Left ventricle myocardium inferior (tissue), 1 donor: ENCODE measurements at places on chromosomes 6 and 20. TPM values are rescaled to one million over a fixed set of nuclear protein-coding genes. Genes with fewer than 3 reads are reported as not detected.
A peak's percentile ranks its signal among the peaks of the same experiment; 100 is the strongest.

GRCh38 chr20:16111852-16112412 is 461.3 kb downstream of the KIF16B start:
- DNase-seq: no peak

- no peak for DNase-seq
These were observed 185.3 kb upstream of the AGPAT4 start for GRCh38 chr6:161459008-161459615.

- no peak for DNase-seq
These were observed 1.1 kb upstream of the ENTPD6 start for GRCh38 chr20:25194333-25194972.

DNA sequence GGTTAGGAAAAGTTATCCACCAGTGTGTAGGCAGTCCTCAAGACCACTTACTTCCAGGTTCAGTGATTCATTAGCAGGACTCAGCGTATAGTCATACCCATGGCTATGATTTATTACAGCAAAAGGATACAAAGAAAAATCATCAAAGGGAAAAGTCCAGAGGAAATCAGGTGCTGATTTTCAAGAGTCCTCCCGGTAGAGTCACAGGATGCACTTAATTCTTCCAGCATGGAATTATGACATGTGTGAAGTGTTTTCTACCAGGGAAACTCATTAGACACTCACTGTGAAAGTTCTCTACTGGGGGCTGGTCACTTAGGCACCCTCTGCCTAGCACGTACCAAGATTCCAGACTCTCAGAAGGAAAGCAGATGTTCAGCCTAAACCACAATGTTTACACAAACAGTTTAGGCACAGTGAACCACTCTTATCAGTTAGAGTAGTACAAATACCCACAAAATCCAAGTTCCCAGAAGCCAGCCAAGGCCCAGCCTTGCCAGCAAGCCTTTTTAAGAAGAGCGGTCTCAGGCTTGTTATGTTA is 10.2 kb downstream of the WFDC3 start:
- no peak for DNase-seq

- DNase-seq: no peak
These were observed 128.4 kb downstream of the KLHL32 start for GRCh38 chr6:97052896-97053295.

- DNase-seq: no peak
These were observed 12.5 kb downstream of the GZF1 start for GRCh38 chr20:23374441-23374840.

- peak; percentile 22 for DNase-seq
These were observed 238.1 kb downstream of the RNGTT start for GRCh38 chr6:88725111-88725975.

- DNase-seq: no peak
These were observed 37.7 kb downstream of the FOXO3 start for GRCh38 chr6:108598305-108598863.

DNA sequence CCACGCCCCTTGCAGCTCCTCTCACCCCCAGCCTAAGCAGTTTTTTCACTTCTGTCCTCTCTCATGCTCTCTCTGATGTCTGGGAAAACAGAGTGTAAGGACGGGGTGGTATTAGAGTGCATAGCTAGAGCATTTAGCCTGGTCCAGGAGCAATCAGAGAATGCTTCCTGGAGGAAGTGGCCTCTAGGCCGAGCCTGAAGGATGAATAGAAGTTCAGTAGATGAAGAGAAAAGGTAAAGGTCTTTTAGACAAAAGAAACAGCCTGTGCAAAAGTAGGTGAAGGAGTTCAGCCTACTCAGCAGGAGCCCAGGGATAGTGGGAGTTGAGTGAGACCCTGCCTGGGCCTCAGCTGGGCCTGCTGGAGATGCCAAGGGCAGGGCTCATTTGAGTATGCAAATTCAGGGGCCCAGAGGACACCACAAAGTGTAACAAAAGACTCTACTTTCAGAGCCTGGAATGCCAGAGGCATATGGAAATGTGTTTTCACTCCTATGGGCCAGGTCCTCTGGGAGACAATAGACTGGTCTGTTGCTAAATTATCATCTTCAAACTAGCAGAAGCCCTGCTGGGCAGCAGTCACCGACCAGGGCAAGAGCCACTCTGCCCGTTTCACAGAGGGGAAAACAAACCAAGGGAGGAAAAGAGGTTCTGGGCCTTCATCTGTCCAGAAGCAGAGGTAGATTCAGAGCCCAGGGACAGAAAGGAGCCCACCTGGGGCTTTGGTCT is 19.7 kb upstream of the TM9SF4 start:
- DNase-seq: no peak

DNA sequence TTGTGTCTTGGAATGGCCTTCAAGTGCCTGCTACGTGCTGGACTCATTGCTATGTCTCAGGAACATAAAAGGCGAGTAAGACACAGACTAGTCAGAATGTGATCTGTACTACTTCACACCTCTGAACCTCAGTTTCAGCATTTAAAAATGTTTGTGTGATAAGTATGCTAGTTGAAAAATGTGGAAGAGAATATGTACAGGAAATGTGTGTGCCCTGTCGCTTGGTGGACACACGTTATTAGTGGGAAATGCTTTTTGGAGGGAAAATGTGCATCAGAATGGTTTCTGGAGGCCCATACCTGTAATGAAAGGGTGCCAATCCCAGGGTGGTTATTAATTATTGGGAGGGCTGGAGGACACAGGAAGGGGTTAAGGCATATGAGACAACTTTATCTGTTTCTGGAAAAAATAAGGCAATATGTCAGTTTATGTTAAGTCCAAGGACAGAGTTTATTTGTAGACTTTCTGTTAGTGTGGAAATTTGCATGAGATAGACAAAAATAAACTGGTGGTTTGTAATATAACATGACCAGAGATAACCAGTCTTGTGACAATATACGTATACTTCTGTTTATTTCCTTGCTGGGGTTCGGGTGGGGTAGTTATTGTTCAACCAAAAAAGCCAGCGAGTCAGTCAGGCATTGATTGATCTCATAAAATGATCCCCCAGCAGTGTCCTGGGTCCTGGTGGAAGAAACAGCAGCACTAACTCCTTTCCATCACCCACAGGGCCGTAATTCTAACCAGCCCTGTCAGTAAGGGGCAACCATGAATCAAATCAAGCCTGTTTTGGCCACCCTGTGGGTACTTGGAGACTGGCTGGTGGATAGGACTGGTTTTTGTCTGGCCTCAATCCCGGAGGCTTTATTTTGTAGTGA is 117.9 kb downstream of the JARID2 start:
- no peak for DNase-seq

DNA sequence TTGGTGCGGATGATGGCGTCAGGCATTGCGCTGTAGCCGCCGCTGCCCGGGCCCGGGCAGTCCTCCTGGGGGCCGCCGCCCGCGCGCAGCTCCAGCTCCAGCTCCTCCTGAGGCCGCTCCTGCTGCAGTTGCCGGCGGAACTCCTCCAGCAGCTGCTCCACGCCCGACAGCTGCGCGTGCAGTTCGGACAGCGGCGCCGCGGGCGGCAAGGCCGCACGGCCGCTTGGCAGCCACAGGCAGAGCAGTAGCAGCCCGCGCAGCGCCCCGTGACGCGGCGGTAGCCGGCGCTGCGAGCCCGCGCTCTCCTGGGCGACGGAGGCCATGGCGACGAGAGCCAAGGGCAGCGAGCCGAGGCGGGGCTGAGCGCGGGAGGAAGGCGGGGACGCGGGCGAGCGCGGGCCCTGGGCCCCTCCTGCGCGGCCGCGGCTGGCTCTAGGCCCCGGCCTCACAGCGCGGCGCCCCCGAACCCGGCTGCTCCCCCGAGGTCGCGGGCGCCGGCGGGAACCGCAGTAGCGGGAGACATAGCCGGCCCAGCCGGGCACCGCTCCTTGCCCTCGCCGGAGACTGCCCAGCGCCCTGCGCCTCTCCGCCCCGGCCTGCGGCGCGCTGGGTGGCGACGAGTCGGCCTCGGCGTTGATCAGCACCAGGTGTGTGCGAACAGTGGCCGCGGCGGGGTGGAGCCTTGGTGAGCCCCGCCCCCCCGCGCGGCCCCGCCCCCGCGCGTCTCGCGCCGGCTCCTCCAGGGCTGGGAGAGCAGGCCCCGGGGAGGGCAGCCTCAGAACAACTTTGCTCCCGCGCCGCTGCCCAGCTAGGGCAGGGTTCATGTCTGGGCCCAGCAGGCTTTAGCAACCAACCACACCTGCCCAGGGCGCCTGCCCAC is at the start of gene LRP11:
Gene LRP11 (minus strand): TSS at position 662 of the 880 bp plus-strand sequence. CDS start 339 bp downstream, at position 323.
- peak; percentile 82 for DNase-seq

DNA sequence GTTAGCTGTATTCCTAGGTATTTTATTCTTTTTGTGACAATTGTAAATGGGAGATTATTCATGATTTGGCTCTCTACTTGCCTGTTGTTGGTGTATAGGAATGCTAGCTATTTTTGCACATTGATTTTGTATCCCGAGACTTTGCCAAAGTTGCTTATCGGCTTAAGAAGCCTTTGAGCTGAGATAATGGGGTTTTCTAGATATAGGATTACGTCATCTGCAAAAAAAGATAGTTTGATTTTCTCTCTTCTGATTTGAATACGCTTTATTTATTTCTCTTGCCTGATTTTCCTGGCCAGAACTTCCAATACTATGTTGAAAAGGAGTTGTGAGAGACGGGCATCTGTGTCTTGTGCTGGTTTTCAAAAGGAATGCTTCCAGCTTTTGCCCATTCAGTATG is 163.2 kb upstream of the UST start:
- no peak for DNase-seq

DNA sequence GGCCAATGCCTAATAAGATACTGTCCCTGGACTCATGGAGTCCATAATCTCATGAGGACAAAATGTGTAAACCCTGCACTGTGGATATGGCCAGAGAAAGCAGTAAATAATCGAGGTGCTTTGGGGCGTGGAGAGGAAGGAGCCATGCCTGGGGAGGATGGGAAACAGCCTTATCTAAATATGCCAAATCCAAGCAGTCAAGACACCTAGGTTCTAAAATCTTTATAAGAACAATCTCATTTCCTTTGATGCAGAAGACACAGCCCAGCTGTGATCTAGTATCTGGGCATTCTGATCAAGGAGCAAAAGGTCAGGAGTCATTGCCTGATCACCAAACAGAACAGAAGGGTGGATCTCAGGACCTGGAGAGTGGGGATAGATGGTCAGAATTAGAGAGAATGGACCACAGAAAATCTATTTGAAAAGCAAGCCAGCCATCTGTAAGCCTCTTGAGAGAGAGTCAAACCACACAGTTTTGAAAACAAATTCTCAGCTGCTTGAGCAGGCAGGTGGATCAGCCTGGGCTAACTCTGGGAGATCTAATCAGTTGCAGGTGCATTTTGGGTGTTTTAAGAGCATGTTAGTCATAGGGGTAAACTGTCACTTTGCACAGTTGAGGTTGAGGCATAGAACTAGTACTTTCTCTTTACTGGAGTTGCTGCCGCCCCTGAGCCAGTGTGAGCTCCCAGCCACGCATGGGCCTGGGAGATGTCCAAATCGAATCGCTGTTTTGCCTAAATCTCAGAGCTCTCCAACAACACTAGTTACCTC is 130.8 kb upstream of the TNFAIP3 start:
- DNase-seq: no peak

- DNase-seq: no peak
These were observed 64.4 kb downstream of the UBE2V1 start for GRCh38 chr20:50048420-50049166.

DNA sequence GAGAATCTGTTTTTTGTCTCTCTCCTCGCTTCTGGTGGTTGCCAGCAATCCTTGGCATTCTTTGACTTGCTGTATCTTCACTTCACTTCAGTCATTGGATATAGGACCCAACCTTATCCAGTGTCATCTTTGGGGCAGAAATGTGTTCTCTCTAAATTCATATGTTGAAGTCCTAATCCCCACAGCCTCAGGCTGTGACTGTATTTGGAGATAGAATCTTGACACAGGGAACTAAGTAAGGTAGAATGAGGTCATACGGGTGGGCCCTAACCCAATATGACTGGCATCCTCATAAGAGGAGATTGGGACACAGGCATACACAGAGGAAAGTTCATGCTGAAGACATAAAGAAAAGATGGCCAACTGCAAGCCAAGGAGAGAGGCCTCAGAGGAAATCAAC is 51.9 kb upstream of the TPD52L1 start:
- no peak for DNase-seq

- no peak for DNase-seq
These were observed 329.1 kb upstream of the RUNX2 start for GRCh38 chr6:44999066-44999465.

- DNase-seq: no peak
These were observed 9.5 kb downstream of the TRIM38 start for GRCh38 chr6:25972128-25972527.

DNA sequence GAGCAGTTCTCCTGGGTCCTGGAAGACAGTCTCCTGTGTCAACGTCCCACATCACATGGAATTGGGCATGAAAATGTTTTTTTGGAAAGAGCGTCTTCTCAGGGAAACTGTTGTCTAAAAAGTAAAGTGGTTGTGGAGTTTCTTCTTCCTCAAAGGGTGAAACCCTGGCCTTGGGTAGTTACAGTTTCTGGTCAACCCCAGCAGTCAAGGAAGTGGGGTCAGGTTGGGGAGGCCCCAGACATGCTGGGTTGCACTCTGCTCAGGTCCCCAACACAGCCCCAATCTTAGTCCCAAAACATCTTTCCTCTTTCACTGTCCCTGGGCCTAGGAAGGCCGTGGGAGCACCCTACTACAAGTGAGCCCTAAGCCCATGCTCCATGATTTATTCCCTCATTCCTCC is 996 bp upstream of the NFKBIE start:
- no peak for DNase-seq

Gene HECA
- 46.0 TPM for total RNA-seq

Gene OR2H1
- not detected for total RNA-seq

Gene PDE7B
- total RNA-seq: 12.6 TPM

Gene PPIL6
- total RNA-seq: 3.9 TPM

Gene C6orf15
- not detected for total RNA-seq

Gene CASS4
- 0.47 TPM for total RNA-seq

Gene BMP6
- 5.2 TPM for total RNA-seq

Gene C6orf89
- 76.4 TPM for total RNA-seq

Gene ID4
- total RNA-seq: 3.0 TPM

Gene ETV7
- total RNA-seq: not detected
